ENCODE measurements at places on chromosomes 11 and 22.

GRCh38 chr22:26671317-26672059 is 14.1 kb downstream of the MIAT start:
- DNase-seq, result no peak

GRCh38 chr11:59222464-59223060 is 9.8 kb upstream of the MPEG1 start:
- no peak for DNase-seq

GRCh38 chr11:134574425-134574824 is 162.4 kb upstream of the B3GAT1 start:
- no peak for DNase-seq

DNA sequence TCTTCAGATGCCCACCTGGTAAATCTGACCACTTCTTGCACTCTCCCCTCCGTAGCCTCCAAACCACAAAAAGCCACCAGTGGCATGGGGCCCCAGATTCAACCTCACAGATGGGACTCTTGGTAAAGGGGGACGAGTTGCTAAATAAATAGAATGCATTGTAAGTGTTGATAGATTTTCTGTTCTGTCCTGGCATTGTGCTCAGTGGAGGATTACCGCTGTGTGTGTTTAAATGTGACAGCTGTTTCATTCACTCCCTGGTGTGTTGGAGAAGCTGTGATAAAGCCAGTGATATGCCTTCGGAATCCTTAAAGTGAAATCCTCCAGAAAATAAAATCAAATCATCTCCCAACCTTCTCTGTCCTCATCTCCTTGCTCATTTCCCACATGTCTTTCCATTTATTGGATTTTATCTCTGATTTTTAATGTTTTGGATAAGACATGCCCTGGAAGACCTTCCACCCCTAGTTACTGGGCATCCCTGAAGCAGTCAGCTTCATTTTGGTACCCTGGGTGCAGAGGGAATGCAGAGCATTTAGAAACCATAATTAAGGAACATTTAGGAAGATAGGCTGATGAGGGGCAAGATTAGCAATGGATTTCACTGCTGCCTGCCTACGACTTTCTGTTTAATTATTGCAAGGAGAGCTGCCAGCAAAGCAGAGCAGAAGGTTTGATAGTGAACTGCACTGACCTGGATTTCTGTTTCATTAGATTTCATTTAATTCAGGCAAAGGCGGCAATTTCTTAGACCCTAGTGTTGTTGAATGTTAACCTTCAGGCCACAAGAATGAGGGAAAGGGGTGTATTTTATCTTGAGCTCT is 460.9 kb upstream of the KIRREL3 start:
- DNase-seq, result no peak

GRCh38 chr11:45374653-45375059 is 88.5 kb upstream of the SYT13 start:
- no peak for DNase-seq

- DNase-seq, result no peak
Observed at GRCh38 chr11:3008746-3009336, 16.7 kb upstream of the NAP1L4 start.

- no peak for DNase-seq
Observed at GRCh38 chr11:16326679-16327297, 29.6 kb downstream of the SOX6 start.

DNA sequence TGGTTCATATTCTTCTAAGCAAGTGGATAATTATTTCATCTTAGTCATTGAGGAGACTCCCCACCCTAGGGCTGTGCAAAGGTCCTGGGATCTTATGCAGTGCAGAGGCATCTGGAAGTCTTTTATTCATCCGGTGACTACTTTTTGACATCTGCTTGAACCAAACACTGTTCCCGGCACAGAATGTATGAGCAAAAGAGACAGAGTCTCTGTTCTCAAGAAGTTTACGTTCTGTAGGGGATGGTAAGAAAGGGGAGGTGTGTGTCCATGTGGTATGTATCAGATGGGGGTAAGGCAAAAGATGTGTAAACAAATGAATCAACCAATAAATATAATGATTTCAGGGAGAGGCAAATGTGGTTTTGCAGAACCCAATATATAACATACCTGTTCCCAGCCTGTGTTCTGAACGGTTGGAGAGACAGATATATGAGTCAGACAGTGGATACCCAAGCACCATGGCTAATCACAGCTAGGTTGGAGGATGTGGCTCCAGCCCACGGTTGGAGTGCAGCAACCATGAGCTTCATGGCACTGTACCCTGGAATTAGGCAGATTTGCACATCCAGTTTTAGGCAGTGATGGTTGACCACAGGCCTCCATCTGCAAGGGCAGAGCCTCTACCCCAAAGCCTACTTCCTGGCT is 75.1 kb upstream of the CADM1 start:
- no peak for DNase-seq

GRCh38 chr11:129592191-129592590 is 216.5 kb downstream of the BARX2 start:
- no peak for DNase-seq

DNA sequence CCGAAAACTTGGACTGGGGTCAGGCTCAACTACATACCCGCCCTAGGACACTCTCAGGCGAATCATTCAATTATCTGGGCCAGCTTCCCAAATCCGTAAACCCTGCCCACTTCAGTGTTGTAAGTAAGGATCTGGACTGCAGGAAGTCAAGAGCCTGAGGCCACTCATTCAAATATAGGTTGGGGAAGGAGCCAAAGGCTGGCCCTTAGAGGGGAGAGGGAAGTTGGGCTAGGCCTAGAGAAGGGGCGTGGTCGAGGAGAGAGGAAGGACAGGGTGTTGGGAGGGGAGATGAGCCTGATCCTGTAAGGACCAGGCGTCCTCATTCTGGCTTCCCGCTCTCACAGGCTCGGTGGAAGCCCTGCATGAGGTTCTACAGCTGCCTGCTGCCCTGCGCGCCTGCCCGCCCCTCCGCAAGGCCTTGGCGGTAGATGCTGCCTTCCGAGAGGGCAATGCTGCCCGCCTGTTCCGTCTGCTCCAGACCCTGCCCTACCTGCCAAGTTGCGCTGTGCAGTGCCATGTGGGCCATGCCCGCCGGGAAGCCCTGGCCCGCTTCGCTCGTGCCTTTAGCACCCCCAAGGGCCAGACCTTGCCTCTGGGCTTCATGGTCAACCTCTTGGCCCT is 3.0 kb downstream of the SAC3D1 start:
- DNase-seq, result no peak

- DNase-seq, result no peak
Observed at GRCh38 chr11:115893461-115894099, 389.4 kb upstream of the CADM1 start.

GRCh38 chr11:1343391-1344055 is 34.1 kb upstream of the TOLLIP start:
- DNase-seq, result no peak

DNA sequence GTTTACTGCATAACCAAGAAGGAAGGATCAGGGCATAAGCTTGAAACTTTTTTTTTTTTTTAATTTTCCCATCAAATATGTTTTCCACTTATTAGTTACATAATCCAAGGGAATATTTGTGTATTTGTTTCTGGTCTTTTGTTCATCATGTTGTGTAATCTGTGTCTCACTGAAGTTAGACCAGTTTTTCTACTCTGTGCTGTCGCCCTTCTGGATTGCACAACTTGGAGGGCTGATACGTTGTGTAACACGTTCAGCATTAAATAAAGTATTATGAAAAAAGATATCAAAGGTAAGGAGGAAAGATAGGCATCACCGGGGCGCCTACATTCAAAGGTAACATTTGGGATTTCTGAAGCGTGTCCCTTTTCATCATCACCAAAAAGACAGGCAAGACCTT is 3.3 kb upstream of the E2F8 start:
- no peak for DNase-seq

GRCh38 chr11:60504219-60504905 is 10.8 kb upstream of the MS4A13 start:
- no peak for DNase-seq

DNA sequence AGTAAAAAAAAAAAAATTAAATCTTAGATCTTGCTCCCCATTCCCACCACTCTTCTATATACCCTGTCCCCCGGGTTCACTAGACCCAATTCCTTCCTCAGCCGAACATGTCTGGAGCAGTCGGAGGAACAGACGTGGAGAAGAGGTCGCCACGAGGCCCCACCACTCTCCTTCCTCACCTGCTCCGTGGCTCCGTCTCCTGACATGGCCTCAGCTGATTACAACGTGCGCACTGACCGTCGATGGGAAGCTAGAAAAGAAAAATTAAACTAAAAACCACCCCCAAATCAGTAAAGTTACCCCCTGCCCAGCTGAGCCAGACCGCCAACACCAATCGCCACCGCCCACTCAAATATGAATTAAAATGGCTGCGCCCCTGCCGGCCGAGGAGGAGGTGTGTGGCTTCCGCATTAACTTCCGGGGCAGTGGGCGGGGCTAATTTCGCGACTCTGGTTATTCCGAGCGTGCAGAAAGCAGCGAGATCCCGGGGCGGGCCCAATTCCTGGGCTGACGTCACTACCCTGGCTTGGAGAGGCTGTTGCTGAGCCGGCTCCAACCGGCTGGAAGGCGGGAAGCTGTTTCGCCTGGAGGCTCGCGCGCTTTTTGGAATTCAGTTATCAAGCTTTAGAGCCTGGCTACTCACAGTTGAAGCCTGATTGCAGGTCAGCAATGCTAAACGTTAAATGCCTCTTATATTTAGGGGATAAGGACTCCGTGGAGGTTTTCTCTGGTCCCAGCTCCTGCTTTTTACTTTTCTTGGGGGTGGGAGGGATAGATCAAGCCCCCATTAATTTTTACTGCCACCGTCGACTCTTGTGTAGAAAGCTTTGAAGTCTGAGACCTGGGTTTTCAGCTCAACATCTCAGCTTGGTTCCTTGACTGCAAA is at the start of gene CSTF3:
CSTF3 (minus strand) TSS at position 361 of the 886 bp plus-strand sequence; CDS start at position 206, 155 bp downstream.
- peak; percentile 93 for DNase-seq

DNA sequence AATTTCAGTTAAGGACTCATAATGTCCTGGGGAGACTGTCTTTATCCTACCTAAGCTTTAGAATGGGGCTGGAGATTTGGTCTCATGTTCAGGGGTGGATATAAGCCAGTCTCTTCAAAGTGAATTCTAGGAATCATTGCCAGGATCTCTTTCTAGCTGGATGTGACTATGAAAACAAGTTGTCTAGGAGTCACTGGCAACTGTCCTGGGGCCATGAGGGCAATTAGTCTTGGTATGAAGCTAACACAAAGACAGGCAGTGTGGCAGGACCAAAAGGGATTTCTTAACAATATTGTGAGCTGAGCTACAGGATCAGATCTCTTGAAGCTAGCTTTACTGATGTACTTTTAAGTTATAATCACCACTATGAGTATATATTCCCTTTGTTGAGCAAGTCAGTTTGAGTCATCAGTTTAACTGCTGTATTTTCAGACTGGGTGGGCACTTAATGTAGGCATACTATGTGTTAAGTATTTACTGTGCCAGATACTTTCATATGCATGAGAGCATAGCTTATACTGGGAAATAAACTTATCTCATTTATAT is 390.0 kb upstream of the CCDC90B start:
- no peak for DNase-seq

DNA sequence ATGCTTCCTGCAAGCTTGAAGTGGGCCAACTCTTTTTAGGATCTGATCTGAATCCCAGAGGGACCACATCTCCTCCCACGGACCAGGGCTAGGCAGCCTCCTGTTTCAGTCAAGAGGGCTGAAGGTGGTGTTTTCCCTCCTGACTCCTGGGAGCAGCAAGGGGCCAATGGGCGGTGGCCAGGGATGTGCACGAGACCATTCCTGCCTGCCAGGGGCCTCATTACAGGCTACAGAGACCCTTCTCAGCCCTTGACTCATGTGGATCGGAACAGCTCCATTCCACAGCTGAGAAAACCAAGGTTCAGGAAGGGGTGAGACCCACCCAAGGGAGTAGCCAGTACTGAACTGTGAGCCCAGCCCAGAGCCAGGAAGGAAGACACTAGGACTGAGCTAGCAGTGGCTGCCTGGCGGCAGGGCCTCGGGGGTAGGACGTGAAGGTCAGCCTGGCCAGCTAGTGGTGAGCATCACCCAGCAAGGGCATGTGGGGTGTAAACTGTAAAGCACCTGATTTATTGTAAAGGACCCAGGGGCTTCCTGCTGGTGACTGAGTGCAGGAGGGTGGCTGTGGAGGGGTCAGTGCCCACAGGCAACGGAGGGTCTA is 3.4 kb upstream of the P2RY6 start:
- DNase-seq, result no peak

DNA sequence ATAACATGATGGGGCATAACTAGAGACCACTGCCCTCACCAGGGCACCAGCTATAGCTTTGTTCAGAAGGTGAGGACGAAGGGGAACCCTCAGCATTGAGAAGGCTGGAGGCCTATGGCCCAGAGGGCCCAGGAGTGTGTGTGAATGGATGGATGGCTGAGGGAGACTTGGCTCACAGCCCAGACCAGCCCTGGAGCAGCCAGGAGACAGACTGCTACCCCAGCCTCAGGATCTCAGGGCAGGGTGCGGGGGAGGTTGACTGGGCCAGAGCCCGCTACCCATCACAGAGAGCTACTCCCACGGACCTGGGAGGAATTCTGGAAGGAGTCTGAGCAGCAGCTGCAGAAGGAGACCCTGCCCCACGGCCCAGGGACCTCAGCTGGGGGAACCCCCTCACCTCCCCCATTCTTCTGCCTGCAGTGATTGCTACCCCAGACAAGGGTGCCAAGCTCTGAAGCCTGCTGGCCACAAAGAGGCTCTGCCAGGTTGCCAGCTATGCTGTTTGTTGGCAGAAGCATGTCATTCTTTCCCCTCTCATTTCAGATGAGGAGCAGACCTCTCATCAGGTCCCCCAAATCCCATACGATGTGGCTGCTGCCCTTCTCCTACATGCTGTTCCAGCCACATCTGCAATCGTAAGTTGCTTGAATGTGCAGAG is 5.4 kb upstream of the CSDC2 start:
- DNase-seq, result no peak

GRCh38 chr11:120689596-120690275 is 178.2 kb downstream of the GRIK4 start:
- DNase-seq, result no peak

DNA sequence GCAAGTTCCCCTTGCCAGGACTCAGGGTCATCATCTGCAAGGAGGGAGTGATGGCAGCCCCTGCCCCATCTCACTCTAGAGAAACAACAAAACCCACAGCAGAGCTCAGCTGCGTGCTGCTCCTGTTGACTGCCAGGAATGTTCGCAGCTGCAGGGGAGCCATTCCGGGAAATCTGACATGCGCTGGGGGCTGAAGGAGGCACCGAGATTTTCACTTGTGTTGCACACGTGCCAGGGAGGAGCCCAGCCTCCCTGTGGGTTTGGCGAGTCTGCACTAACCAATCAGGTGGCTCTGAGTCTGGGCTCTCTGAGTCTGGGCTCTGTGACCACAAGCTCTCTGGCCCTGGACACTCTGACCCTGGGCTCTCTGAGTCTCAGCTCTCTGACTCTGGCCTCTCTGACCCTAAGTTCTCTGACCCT is 10.5 kb downstream of the FGF3 start:
- no peak for DNase-seq

GRCh38 chr11:126359431-126360048 is 4.1 kb downstream of the ST3GAL4 start:
- DNase-seq, result no peak

Data from NCI-H1417 treated with DMSO at 0.1 percent for 48 hours (cell line).